Right lobe of liver (tissue), 6 donors: ENCODE measurements at places on chromosomes 13 and 19. TPM values are rescaled to one million over a fixed set of nuclear protein-coding genes. Genes with fewer than 3 reads are reported as not detected.

GRCh38 chr13:34176633-34177032 lies 358.7 kb downstream of the RFC3 start:
- H3K36me3 ChIP-seq, result no peaks in the 10 kb centered on the region
- H3K27ac ChIP-seq, result no peak overlapping the region
- no peak for DNase-seq
- H3K27me3 ChIP-seq, result no peaks in the 10 kb centered on the region
- H3K4me1 ChIP-seq, result no peaks in the 10 kb centered on the region

GRCh38 chr19:49553451-49554271 lies 25.9 kb downstream of the RCN3 start:
- no peaks in the 10 kb centered on the region for H3K4me1 ChIP-seq
- H3K27ac ChIP-seq, result no peak overlapping the region
- no peak overlapping the region for H3K4me3 ChIP-seq
- DNase-seq, result no peak
- H3K27me3 ChIP-seq, result no peaks in the 10 kb centered on the region
- H3K36me3 ChIP-seq, result peaks cover under 1% of the 10 kb centered on the region

GRCh38 chr19:17240062-17240752 lies 5.5 kb downstream of the NR2F6 start:
- H3K4me3 ChIP-seq, result peak overlapping the region; percentile 31
- no peaks in the 10 kb centered on the region for H3K27me3 ChIP-seq
- no peaks in the 10 kb centered on the region for H3K36me3 ChIP-seq
- peaks cover 63% of the 10 kb centered on the region for H3K4me1 ChIP-seq
- no peak for DNase-seq

- H3K4me3 ChIP-seq, result no peak overlapping the region
- H3K4me1 ChIP-seq, result no peaks in the 10 kb centered on the region
- H3K36me3 ChIP-seq, result no peaks in the 10 kb centered on the region
These were observed 115.4 kb upstream of the USP29 start for GRCh38 chr19:57004418-57004817.

DNA sequence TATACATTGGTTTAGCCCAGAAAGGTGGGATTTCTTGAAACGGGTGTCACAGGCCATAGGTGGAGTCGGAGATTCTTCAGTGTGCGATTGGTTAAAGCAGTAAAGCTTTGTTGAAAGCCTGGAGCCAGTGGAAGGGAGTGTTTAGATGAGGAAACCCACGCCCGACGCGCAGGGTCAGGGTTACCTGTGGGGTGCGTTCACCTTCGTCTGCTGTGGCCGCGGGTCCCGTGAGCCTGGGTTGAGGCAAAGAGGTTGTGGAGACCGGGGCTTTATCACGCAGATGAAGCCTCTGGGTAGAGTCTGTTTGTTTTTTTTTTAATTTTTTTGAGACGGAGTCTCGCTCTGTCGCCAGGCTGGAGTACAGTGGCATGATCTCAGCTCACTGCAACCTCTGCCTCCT lies 30.4 kb downstream of the ATP11A start:
- no peak overlapping the region for H3K4me3 ChIP-seq
- H3K36me3 ChIP-seq, result no peaks in the 10 kb centered on the region
- no peaks in the 10 kb centered on the region for H3K27me3 ChIP-seq
- DNase-seq, result no peak
- H3K27ac ChIP-seq, result no peak overlapping the region
- peaks cover 6% of the 10 kb centered on the region for H3K4me1 ChIP-seq

- H3K36me3 ChIP-seq, result no peaks in the 10 kb centered on the region
- H3K4me1 ChIP-seq, result no peaks in the 10 kb centered on the region
- no peak overlapping the region for H3K27ac ChIP-seq
- DNase-seq, result no peak
- no peak overlapping the region for H3K4me3 ChIP-seq
These were observed 40.5 kb upstream of the VSTM2B start for GRCh38 chr19:29485293-29485692.

- no peaks in the 10 kb centered on the region for H3K36me3 ChIP-seq
- DNase-seq, result no peak
- no peak overlapping the region for H3K4me3 ChIP-seq
- H3K27ac ChIP-seq, result no peak overlapping the region
These were observed 2.2 kb upstream of the ARHGAP33 start for GRCh38 chr19:35773020-35773806.

GRCh38 chr13:61916483-61916882 lies 500.8 kb upstream of the PCDH20 start:
- H3K4me3 ChIP-seq, result no peak overlapping the region
- H3K27ac ChIP-seq, result no peak overlapping the region
- DNase-seq, result no peak
- no peaks in the 10 kb centered on the region for H3K36me3 ChIP-seq
- no peaks in the 10 kb centered on the region for H3K4me1 ChIP-seq

- no peak for DNase-seq
- no peaks in the 10 kb centered on the region for H3K27me3 ChIP-seq
- no peaks in the 10 kb centered on the region for H3K4me1 ChIP-seq
- no peak overlapping the region for H3K4me3 ChIP-seq
These were observed 2.4 kb upstream of the CTXN1 start for GRCh38 chr19:7928334-7928706.

DNA sequence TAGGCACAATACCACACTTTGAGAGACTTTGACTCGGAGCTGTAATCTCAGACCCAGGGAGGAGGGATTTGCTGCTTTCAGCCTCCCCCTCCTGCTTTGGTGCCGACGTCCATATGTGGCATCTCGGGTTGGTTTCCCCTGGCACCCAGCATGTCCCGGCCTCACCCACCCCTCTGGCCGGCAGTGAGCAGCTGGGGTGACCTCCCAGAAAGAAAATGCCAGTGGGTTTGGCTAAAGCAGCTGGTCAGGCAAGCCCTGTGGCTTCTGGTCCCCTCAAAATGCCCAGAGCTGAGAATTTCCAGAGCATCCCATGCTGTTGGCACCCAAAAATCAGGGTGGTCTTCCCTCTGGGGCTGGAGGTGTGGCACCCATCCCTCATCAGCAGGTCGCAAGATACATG lies 34.1 kb downstream of the INSR start:
- H3K4me3 ChIP-seq, result no peak overlapping the region
- peaks cover 4% of the 10 kb centered on the region for H3K4me1 ChIP-seq
- H3K36me3 ChIP-seq, result no peaks in the 10 kb centered on the region
- no peak for DNase-seq
- no peaks in the 10 kb centered on the region for H3K27me3 ChIP-seq
- H3K27ac ChIP-seq, result no peak overlapping the region

DNA sequence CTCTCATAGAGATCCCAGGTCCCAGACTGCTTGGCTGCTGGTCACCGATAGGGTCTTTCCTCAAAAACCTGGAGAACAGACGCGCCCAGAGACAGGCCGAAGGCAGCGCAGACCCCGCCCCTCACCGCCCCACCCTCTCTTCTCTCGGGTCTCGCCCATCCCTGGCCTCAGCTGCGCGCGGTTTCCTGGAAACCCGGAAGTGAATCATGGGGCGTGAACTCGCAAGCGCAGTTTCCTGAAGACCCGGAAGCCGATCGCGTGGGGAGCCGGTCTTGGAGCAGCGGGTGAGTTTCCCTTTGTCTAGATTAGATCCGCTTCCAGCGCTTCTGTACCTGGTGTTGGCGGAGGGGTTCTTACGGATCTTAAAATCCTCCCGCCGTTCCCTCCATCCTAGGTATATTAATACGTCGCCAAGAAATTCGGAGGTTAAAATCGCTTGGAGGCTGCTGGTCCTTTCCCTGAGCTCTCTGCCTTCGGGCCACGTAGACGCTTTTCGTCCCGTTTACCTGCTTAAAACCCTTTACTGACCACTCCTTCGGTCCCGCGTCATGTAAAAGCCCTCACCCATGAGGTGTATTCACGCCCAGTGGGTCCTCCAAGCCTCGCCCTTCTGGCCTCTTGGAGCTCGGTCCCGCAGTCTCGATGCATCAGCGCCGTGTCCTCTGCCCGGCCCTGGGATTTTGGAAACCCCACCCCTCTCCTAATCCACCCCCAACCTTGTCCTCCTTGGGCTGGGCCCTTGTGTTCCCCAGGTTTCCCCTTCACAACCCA lies at the start of gene ZNF578:
TSS of gene ZNF578 (plus strand) at position 230 of the 771 bp plus-strand sequence. CDS start 48,293 bp downstream, outside the sequence.
- peak within 1 kb of the TSS; percentile 42 for H3K4me3 ChIP-seq
- H3K27ac ChIP-seq, result no peak within 1 kb of the TSS
- H3K36me3 ChIP-seq, result no peaks in the 10 kb centered on the region
- H3K27me3 ChIP-seq, result no peaks in the 10 kb centered on the region

DNA sequence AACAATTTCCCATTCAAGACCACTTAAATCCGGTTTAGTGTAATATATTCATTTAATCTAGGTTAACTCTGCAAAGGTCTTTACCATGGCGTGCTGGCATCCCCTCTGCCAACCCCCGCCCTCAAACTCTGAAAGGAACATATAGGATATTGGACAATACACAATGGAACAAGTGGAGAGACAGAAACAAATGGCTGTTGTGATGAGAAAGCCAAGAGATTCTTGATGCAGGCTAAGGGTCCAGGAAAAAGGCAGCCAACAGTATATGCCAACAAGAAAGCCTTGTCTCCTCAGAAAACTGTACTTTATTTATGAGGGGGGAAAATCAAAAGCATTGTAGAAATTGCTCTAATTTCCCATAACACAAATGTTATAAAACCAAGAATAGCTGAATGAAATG lies 407.3 kb upstream of the SGCG start:
- no peaks in the 10 kb centered on the region for H3K27me3 ChIP-seq
- H3K36me3 ChIP-seq, result no peaks in the 10 kb centered on the region
- DNase-seq, result no peak
- H3K27ac ChIP-seq, result no peak overlapping the region
- no peaks in the 10 kb centered on the region for H3K4me1 ChIP-seq
- no peak overlapping the region for H3K4me3 ChIP-seq

DNA sequence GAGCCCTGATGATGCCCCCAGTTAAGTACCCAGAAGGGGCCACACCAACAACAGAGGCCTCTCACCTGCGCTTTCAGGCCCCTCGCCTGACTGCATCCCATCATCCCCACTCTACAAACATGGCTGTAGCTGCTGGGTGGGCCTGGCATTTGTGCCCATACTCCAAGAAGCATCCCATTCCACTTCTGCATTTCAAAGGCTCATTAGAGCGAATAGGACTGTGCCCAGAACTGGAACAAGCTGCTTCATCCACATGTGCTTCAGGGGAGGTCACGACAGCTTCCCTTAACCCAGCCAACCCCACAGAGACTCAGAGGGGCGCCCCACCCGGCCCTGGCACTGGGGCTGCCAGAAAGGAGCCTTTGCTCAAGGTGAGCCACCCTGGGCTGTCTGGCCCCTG lies 156.9 kb downstream of the SIPA1L3 start:
- H3K4me1 ChIP-seq, result no peaks in the 10 kb centered on the region
- no peaks in the 10 kb centered on the region for H3K27me3 ChIP-seq
- H3K27ac ChIP-seq, result no peak overlapping the region
- no peak for DNase-seq
- no peaks in the 10 kb centered on the region for H3K36me3 ChIP-seq

- no peaks in the 10 kb centered on the region for H3K27me3 ChIP-seq
- no peaks in the 10 kb centered on the region for H3K4me1 ChIP-seq
- H3K27ac ChIP-seq, result no peak overlapping the region
- no peaks in the 10 kb centered on the region for H3K36me3 ChIP-seq
These were observed 3.7 kb downstream of the USHBP1 start for GRCh38 chr19:17260842-17261325.

DNA sequence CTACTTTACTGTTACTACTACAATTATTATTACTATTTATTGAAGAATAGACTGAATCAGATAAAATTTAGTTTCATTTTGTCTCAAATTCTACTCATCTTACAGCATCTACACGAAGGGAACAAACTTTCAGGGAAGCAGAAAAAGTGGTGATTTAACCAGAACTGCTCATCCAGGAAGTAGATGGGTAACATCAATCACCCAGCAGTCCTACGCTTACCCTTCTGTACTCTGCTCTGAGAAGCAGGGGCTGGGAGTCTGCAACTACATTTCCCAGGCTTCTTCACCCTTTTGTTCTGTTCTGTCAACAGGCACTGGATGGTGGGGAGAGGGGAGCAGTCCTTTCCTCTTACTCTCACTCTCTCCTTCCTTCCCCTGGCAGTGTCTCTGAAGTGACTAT lies 31.4 kb upstream of the GGACT start:
- H3K36me3 ChIP-seq, result peaks cover 5% of the 10 kb centered on the region
- DNase-seq, result no peak
- no peak overlapping the region for H3K27ac ChIP-seq
- H3K4me3 ChIP-seq, result no peak overlapping the region
- H3K4me1 ChIP-seq, result no peaks in the 10 kb centered on the region

DNA sequence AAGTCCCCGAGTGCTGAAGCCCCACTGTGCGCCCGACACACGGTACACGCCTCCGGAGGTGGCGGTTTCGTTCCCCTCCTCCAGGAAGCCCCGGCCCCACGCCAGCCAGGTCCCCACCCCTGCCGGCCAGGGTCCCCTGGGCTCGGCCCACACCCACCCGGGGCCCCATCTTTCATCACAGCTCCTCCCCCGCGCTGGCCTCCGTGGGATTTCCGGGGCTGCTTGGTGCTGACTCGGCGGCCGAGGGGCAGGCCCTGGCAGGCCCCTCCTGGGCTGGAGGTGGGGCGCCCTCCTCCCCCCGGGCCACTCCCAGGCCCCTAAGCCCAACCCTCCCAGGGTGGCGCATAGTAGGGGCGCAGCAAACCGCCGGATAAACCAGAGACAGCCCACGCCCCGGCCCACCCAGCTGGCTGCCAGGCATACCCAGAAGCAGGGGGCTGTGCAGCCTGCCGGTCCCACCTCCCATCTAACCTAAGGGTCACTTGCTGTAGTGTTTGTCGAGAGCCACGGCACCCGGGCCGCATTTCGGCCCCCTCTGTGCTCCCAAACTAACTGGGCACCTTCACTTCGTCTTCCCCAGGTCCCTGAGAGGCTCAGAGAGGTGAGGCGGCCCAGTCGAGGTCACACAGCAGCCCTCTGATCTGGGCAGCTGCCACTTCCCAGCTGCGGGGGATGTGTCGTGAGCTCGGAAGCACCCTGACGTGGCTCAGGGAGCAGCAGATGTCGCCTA lies 6.6 kb downstream of the ZBTB7A start:
- H3K27ac ChIP-seq, result peak overlapping the region; percentile 94
- peaks cover 66% of the 10 kb centered on the region for H3K4me1 ChIP-seq
- H3K36me3 ChIP-seq, result no peaks in the 10 kb centered on the region
- peak overlapping the region; percentile 33 for H3K4me3 ChIP-seq
- peak; percentile 62 for DNase-seq

GRCh38 chr13:35747594-35747993 lies 271.1 kb upstream of the MAB21L1 start:
- no peak overlapping the region for H3K4me3 ChIP-seq
- no peak for DNase-seq
- no peaks in the 10 kb centered on the region for H3K36me3 ChIP-seq
- no peaks in the 10 kb centered on the region for H3K27me3 ChIP-seq
- H3K4me1 ChIP-seq, result no peaks in the 10 kb centered on the region

DNA sequence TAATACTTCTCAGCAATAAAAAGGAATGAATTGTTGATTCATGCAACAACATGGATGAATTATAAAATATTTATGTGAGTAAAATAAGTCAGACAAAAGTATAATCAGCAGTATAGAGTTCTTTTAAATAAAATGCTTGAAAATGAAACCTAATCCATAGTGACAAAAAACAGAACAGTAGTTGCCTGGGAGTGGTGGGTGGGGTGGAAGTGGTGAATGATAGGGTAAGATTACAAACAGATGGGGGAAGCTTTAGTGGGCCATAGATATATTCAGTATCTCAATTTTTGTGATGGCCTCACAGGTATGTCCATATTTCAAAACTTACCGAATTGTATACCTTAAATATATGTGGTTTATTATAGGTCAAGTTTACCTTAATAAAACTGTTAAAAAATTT lies 124.9 kb upstream of the UBL3 start:
- H3K27me3 ChIP-seq, result no peaks in the 10 kb centered on the region
- H3K4me1 ChIP-seq, result no peaks in the 10 kb centered on the region

ARRDC2 gene
- 11.4 TPM for total RNA-seq

CRYL1 gene
- total RNA-seq, result 185 TPM

ADGRL1 gene
- 2.5 TPM for total RNA-seq
